NCI-H187 (cell line): ENCODE measurements at places on chromosomes 1 and 21.

DNA sequence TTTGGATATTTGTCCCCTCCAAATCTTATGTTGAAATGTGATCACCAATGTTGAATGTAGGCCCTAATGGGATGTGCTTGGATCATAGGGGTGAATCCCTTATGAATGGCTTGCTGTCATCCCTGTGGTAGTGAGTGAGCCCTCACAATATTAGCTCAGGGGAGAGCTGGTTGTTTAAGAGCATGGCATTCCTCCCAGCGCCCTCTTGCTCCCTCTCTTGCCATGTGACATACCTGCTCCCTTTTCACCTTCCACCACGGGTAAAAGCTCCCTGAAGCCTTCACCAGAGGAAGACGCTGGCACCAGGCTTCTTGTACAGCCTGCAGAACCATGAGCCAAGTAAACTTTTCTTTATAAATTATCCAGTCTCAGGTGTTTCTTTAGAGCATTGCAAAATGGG, 305.6 kb downstream of the KCTD3 start:
- no peak for DNase-seq

GRCh38 chr1:215132156-215132555, 49.6 kb downstream of the KCNK2 start:
- DNase-seq = no peak

DNA sequence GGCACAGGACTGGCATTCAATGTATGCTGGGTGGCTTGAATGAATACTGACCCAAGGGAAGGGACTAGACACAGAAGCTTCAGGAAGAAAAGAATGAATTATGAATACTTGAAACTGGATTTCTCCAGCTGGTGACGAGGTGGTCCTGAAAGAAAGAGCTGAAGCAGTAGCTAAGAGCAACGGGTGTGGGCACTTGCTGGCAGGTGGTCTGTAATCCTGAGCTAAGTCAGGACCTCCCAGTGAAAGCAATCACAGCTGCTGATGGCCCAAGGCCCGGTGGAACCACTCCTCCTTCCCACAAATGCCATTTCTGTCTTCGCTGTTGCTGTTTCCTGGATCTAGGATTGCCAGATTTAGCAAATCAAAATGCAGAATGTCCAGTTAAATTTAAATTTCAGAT, 47.0 kb downstream of the NEK2 start:
- DNase-seq = no peak

DNA sequence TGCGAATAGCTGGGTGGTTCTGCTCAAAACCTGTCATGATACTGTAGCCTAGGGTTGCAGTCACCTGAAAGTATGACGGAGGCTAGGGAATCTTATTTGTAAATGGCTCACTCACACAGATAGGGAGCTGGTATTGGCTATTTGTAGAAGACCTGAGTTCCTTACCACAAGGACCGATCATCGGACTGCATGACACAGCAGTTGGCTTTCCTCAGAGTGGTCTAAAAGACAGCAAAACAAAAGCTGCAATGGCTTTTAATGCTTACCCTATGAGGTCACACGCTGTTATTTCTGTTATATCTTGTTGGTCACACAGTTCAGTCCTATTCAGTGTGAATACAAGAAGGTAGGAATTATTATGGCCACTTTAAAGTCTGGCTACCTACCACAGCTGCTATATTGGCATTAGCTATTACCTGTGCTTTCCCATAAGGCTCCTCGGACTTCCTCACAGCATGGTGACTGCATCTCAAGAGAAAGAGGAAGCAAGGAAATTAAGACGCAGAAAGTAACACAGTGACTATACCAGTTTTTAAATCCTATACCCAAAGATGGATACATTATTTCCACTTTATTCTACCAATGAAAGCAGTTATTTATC, 68.4 kb upstream of the LRRC7 start:
- DNase-seq = no peak

GRCh38 chr1:84711121-84711520, 20.9 kb upstream of the SSX2IP start:
- DNase-seq = no peak

GRCh38 chr1:180911640-180912191, 981 bp upstream of the KIAA1614 start:
- no peak for DNase-seq

- no peak for DNase-seq
Measured at GRCh38 chr1:235304549-235305451, 23.2 kb downstream of the ARID4B start.

DNA sequence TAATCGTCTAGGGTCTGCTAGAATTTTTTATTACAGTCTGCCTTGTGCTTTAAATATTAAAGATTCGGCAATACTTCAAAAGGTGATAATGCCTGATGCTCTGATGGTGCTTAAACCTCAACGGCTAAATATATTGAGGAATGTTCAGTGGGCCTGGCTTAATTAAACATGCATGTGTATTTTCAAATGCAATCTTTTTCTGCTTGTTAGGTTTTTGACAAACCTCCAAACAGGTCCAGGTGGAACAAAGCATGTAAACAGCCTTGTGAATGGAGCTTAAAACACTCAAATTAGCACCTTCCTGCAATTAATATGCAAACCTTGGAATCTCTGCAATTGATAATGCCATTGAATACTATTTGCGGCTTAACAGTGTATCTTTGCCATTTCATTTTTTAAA, 334.9 kb downstream of the BARHL2 start:
- no peak for DNase-seq

- no peak for DNase-seq
Measured at GRCh38 chr1:145949219-145949618, 8.6 kb downstream of the LIX1L start.

GRCh38 chr1:147902253-147902845, at the start of gene GJA8:
Gene GJA8 (plus strand): TSS chr1:147902795. CDS start chr1:147907956, 5,161 bp downstream.
- DNase-seq = no peak

GRCh38 chr1:42165511-42166210, 1.1 kb upstream of the GUCA2A start:
- DNase-seq = peak; percentile 56

DNA sequence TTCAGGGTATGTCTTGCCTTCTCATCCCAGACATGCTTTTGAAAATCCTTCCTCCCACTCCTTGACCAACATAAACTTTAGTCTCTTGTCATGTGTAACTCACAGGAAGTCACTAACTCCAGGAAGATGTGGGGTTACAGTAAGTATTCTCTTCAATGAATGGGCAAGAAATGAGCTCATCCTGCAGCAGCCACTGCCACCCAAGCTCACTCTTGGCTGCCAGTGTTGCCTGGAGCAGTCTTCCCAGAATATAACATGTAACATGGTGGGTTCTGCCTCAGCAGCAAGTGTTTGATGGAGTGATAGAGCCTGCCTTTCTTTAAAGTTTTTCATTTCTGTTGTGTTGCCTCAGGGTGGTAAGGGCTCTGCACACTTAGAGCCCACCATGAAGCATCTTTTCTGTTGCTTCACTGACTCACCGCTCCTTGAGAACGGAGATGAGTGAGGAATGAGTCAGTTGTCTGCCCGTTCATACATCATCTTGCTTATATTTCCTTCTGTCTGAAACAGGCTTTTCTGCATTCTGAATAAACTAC, 187.0 kb downstream of the TPR start:
- no peak for DNase-seq

GRCh38 chr1:229300099-229300757, 29.3 kb downstream of the RAB4A start:
- no peak for DNase-seq

- no peak for DNase-seq
Measured at GRCh38 chr1:160672789-160673695, 26.2 kb upstream of the SLAMF1 start.

DNA sequence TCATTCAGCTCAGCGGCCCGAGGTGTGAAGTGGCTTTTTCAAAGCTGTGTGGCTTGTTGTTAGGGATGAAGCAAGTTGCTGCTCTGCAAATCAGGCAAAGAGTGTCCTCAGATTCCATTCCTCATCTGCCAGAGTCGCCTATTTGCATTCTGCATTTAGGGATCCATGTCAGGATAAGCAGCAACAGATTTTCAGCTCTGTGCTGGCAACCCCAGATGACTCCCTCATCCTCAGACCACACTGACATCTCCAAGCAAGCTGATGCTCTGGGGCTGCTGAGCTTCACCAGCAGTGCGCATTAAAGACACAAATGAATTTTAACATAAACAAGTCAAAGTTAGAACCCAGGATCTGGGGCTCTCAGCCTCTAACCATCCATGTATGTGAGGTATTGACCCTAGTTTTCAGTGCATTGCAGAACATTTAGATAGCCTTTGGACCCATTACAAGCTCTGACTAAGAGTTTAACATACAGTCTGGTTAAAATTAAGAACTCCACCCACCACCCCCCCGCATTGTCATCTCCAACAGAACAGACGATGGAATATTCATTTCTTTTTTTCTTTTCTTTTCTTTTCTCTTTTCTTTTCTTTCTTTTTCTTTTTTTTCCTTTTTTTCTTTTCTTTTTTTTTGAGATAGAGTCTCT, 10.9 kb downstream of the CFAP107 start:
- DNase-seq = no peak

GRCh38 chr21:35010447-35010846, 38.7 kb downstream of the RUNX1 start:
- no peak for DNase-seq

DNA sequence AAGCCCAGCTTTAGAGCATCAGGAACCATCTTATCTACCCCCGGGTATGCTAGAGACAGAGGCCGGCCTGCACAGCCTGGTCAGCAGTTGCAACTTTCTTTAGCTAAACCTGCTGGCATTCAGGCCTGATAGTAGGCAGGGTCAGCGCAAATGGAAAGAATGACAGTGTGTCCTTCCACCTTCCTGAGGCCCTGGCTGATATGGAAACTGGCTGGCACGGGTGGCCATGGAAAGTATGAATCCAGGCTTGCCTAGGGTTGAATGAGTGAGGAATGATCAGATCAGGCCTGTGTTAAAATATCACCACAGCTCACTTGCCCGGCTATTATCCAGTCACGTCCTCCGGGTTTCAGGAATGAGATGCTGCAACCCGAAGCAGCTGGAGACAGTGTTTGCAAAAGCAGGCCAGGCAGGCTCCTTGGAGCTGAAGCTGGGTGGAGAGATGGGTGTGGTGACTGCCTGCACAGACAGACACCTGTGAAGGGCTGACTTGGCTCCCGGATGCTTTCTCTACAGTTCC, 34.7 kb downstream of the RCAN1 start:
- peak; percentile 53 for DNase-seq

GRCh38 chr1:231337043-231337471, 595 bp downstream of the EXOC8 start:
- DNase-seq = no peak

GRCh38 chr1:37420456-37420855, 53.9 kb upstream of the ZC3H12A start:
- DNase-seq = no peak

GRCh38 chr1:175400766-175401165, 208.2 kb upstream of the KIAA0040 start:
- peak; percentile 96 for DNase-seq

- DNase-seq = no peak
Measured at GRCh38 chr1:116257836-116258235, 115.2 kb upstream of the ATP1A1 start.

GRCh38 chr1:59516881-59517280, 220.0 kb downstream of the FGGY start:
- DNase-seq = no peak

DNA sequence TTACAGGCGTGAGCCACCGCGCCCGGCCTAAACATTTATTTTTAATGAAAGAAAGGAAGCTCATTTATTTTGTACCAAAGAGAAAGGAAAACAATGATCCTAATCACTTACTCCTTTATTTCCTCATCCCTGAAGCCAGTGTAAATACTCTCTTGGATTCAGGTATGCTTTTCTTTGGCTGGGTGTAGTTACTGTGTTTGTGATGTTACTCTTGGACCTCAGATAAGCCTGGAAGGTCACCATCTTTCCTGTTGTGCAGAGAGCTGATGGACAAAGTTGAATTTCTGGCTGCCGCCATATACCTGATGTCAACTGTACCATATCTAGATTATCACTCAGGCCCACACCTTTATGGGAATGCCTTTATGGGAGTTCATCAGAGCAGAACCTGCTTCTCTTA, 35.4 kb upstream of the FOXE3 start:
- no peak for DNase-seq

DNA sequence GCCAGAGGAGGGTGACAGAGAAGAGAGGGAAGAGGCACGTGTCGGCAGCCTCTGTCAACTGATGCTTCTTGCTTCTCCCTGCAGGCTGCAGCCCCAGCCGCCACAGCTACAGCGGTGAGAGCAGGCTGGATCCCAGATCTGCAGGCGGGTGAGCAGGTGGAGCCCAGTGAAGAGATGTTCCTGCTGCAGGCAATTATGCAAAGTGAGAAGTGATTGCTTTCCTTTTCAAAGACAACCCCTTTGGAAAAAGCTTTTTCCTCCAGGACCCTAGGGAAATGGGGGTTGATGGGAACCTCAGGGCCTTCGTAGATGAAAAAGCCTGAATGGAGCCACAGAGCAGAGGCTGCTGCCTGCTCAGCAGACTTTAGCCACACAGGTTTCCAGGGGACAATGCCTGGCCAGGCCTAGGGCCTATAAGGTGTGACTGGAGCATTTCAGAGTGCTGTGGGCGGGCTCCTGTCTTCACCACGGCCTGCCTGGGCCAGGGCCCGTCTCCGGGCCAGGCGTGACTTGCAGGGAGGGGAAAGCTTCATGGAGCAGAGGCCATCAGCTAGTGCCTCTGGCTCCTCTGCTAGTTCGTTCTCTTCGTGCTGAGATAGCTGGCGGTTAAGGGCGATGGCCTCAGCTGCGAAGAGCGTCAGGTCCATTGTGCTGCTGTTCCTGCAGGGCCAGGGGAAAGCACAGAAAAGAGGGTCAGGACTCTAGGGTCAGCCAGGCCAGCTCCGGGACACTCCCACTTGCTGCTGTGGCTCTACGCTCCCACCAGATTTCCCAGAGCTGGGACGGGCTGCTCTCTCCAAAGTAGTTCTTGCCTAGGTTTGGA, 6.9 kb upstream of the KNCN start:
- DNase-seq = peak; percentile 22

GRCh38 chr1:11364170-11364569, 91.2 kb downstream of the UBIAD1 start:
- no peak for DNase-seq

- no peak for DNase-seq
Measured at GRCh38 chr1:231172411-231172810, 10.6 kb downstream of the TRIM67 start.

DNA sequence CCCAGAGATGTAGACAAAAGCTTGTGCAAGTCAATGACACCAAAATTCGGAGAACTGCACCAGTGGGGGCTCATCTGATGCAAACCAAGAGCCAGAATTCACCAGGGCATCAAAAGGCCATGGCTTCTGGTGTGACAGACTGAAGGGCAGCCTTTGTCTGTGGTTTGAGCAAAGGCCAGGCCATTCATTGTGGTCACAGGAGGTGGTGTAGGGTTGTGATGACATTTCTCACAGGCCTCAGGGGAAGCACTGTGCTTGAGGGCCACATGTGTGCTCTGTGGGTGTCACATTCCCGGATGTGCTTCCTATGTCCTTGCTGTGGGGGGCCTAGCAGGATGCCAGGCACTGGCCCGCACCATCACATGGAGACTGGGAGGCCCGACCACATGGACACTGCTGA, 22.5 kb upstream of the KCNE1 start:
- no peak for DNase-seq

DNA sequence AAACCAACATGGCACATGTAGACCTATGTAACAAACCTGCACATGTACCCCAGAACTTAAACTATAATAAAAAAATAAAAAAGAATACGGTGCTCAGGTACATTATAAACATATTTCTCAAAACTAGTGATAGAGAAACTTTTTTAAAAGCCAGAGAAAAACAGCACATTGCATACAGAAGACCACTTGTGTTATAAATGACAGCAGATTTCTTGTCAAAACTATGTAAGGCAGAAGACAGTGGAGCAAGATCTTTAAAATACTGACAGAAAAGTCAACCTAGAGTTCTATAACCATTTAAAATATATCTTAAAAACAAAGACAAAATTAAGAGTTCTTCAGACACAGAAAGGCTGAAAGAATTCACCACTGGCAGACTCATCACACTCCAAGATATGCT, 144.7 kb downstream of the NEGR1 start:
- no peak for DNase-seq

- DNase-seq = peak; percentile 29
Measured at GRCh38 chr1:69567652-69568420, at the start of gene LRRC7. Gene LRRC7 (plus strand): TSS chr1:69567922. CDS start chr1:69568640, 718 bp downstream.
